ENCODE measurements at places on chromosomes 4 and X.

DNA sequence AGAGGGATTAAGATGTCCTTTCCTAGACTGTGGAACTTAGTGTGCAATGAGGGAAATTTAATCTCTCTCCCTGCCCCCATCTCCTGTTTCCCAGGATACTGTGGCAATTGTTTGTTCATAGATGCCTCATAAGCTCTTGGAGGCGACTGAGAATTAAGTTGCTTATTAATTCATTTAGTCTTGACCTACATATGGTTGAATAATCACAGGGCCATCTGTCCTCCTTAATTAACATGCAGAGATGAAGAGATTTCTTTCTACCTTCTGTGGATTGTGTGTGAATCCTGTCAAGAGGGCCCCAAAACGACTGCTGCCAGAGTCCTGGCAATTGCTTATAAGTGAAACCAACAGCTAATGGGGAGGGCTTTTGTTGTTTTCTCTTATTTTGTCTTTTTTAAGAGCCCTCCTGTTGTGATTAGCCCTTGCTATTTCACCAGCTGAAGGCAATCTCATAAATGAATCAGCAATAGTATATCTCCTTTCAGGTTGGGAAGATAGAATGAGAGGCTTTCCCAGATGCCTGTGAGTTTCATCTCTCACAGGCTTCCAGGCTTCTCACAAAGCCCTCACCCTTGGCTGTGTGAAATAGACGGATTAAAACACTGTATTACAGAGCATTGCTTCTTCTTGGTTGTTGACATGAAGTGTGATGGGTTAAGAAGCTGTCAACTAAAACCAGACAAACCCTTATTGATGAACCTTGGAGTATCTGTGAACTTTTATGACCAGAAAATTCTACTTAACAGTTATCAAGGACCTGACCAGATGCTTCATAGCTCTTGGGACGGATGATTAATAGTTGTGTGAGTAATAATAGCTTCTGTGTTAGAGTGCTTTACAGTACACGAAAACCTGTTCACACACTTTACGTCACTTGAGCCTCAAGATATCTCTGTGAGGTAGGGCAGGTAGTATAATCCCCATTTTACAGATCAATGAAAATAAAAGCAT lies 58.5 kb downstream of the PGRMC2 start:
- DNase-seq, result no peak

- DNase-seq, result no peak
These were observed 339.2 kb downstream of the TMA16 start for GRCh38 chr4:163833669-163834068.

GRCh38 chr4:152618971-152619370 lies 60.8 kb downstream of the TMEM154 start:
- no peak for DNase-seq

GRCh38 chrX:12489341-12489740 lies 301.9 kb upstream of the PRPS2 start:
- no peak for DNase-seq

DNA sequence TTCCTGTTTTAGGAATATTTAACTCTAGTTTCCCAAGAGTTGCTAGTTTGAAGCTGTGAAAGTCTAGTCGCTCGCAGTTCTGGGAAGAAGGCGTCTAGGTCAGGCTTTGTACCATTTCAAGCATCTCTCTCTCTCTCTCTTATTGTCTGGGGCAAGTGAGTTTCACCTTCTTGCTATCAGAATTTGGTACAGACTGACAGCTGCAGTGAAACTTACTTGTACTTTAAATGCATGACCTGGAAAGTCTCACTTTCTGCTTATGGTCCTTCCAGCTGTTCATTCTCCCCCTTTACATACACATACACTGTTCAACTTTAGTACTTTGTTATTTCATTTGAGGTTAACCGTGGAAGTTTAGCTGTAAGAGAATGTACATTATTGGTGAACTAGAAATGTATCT lies 4.4 kb downstream of the FRMPD4 start:
- DNase-seq, result no peak

DNA sequence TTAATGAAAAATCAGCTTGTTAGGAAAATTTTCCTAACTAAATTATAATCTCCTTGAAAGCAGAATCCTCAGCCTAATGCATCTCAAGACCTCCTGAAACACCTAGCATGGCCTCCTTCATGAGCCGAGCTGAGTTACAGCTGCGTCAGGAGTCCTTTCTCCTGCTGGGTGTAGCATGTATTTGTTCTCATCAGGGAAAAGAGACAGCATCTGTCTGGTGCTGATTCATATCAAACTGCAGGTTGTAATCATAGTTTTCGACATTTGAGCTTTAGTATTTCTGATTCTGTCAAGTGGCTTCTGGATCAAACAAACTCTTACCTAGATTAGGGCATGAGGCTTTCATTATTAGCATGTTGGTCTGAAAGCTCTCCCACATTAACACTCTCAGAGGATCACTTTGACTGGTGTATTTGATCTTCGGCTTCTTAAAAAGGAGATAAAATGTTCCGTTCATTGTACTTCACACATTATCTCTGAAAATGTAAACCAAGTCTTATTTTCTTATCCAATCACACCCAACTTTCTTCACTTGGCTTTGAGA lies 140.1 kb upstream of the FRG1 start:
- no peak for DNase-seq

DNA sequence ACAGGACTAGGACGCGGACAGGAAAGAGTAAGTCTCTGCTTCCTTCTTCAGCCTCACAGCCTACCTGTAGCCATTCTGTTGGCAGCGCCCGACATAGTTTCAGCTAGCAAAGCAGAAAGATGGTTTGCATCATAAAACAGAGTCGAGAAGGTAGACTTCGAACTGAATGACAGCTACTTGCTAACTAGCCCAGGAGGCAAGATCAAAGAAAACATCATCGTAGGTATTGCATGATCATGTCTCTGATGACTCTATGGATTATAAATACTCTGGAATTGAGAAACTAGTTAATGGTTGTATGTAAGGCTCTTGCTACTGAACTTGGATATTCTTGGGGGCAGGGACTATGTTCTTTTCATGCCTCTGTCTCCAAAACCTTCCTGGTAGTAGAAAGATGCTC lies 333.1 kb upstream of the KLF3 start:
- DNase-seq, result no peak

DNA sequence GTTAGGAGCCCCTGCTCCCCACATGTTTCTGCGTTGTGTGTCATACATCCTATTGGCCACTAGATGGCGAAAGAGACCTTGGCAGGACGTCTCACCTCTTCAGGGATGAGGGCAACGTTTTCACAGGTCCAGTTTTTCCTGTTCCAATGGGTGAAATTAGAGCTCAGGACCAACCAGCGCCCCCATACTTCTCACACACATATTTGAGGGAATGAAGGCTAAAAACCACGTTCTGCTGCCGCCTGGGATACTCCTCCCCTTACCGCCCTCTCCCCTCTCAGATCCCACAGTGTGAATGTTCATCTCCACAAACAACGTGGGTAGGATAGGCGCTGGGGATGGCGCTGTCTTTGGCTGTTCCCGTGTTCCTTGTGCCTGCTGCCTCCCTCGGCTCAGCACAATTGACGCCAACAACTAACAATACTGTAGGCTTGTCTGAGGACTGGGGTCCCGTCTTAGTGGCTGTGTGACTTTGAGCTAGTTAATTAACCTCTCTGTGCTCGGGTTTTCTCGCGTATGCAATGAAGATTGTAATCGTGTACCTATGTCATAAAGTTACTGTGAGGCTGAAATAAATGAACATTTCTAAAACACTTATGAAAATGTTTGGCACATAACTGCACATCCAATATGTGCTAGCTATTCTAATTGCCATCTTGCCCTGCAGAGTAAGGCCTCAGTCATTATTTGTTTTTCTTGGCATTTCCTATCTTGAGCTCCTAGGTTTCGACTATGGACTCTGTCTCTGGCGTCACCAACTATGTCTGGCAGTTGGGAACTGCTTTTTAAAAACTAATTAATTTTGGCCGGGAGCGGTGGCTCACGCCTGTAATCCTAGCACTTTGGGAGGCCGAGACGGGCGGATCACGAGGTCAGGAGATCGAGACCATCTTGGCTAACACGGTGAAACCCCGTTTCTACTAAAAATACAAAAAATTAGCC lies 181.3 kb upstream of the STK26 start:
- no peak for DNase-seq

DNA sequence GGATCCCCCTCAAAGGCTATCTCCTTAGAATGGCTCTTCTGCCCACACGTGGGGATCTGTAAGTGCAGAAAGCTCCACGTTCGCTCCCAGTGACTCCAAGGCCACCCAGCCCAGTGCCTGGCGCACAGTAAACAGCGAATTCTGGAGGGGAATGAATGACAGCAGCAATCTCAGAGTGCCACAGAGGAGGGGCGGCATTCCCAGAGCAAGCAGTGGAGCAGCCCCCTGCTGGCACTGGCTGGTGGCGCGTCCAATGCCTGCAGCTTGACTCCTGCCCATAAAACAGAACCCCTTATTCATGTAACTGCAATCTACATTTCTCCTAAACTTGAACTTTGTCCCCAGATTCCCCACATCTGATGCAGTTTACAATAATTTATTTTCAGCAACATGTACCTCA lies 6.9 kb upstream of the HELT start:
- DNase-seq, result no peak

DNA sequence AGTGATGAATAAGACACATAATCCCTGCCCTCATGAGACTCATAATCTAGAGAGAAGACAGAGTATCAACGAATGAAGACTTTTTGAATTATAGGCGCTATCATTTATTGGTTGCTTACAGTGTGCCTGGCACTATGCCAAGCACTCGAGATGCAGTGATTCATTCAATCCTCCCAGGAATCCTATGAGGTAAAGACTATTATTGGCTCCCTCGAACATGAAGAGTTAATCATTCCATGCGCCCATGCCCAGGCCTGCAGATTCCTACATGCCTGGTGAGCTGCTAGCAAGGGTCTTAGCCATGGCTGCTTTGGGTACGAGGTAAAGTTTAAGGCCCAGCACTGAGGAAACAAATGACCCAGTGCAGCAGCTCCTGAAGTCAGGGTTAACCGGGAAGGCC lies 47.0 kb downstream of the TEX13B start:
- DNase-seq, result no peak

DNA sequence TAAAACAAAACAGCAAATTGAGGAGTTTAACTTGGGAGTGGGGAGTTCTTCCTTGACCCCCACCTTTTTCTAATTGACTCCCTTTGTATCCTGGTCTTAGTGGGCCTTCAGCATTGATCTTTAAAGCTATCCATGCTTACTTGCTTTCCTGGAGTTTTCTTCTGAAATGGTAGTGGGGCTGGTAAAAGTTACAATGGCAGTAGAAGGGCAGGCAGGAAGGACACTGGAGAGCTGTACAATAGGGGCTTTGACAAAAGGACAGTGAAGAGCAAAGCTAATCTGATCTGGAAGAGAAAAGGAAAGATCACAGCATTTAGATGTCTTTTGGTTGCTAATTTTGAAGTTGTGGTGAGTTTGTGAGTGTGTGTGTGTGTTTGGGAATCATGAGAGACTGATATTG lies 111.5 kb downstream of the MID1 start:
- no peak for DNase-seq

DNA sequence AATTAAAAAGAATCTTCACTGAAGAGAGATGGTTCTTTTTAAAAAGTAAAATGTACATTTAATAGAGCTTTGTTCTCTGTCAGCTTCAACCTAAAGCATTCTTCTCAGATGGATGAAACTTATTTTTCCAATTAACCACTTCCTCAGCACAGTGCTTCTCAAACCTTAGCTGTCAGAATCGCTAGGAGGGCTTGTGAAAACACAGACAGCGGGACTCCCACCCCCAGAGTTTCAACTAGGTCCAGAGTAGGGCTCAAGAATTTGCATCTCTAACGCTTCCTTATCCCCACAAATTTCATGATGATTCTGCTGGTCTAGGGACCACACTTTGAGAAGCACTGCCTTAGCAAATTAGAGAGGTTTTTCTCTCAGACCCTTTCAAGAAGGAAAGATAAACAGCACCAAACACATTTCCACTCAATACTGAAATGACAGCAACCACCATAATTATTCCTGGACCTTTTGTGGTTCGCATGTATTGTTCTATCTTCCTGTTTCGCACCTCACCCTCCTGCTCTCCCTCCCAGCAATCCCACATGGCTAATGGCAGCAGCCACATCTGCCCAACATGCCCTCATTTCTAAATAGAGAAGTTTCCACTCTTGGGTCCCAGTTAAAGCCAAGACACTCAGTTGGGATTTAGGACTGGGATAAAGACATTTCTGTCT lies 73.2 kb downstream of the ZNF827 start:
- DNase-seq, result no peak

DNA sequence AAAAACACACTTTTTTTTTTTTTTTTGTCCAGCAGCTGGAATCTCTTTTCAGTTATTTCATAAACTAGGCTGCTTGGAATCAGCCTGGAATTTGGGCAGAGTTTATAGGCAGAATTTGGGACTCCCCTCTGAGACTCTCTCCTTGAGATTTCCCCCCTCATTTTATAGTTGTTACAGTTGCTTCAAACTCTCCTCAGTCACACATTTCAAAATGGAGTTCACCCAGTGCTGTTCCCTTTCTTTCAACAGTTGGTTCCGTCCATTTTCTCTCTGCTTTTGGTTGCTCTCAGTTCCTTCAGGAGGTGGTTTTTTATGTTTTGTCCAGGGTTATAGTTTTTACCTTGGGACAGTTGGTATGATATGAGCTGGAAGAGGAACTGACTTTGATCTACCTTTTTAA lies 27.5 kb downstream of the NSD2 start:
- no peak for DNase-seq

DNA sequence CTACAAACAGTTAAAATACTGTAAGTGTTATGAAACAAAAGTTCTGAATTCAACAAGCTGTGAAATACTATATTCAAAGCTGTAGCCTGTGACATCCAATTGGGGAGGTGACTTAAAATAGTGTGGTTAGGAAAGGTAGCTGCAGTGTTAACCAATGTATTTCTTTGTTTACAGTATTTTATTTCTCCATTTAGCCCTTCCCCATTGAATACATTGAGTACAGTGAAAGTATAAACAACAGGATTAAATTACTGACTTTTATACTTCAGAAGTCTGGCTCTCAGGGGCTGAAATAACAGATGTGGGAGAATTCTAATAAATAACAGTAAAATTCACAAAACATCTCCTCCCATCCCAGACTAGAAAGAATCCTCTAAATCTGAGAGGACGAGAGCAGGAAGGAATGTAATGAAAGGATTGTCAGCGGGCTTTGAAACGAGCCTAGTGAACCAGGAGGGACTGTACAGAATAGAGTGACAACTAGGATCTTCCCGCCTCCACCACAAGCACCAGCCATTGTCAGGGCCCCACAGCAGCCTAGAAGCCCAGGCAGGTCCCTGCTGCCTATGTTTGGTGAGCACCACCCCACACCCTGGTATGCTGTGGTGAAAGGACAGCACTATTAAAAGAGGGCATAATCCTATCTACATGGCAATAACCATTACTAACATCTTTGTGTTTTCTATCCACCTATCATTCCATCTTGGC lies 73.7 kb downstream of the SPCS3 start:
- DNase-seq, result no peak

GRCh38 chrX:45009371-45010000 lies 136.5 kb downstream of the KDM6A start:
- no peak for DNase-seq

- DNase-seq, result no peak
These were observed 529 bp upstream of the CITED1 start for GRCh38 chrX:72306085-72306801.

GRCh38 chrX:13786048-13786447 lies 30.8 kb downstream of the GPM6B start:
- no peak for DNase-seq

GRCh38 chr4:69708211-69708610 lies 52.2 kb downstream of the SULT1B1 start:
- no peak for DNase-seq

- DNase-seq, result no peak
These were observed 114.2 kb upstream of the FAT4 start for GRCh38 chr4:125200556-125200955.

GRCh38 chrX:37378404-37378803 lies 29.2 kb downstream of the PRRG1 start:
- DNase-seq, result no peak

Data from omental fat pad (tissue), 4 donors.